ENCODE measurements at places on chromosomes 4 and X.

DNA sequence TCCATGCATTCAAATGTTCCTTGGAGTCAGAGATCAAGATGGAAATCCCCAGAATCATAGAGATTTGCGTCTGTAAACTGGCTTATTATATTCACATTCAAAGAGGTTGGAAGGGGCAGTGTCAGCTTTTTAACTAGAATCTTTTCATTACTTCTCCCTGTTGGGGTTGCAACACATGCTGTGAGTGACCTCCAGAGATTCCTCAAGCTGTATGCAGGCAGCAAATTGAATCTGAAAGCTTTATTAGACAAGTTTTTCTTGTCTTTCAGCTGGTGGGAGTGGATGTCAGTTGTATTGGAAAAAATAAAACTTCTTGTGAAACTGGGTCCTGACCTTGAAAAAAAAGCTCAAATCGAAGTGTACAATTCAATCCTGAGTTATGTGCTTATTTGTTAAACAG, 736.5 kb upstream of the FTHL17 start:
- no peak for DNase-seq

- no peak for DNase-seq
Measured at GRCh38 chr4:174808836-174809235, 20.2 kb downstream of the GLRA3 start.

DNA sequence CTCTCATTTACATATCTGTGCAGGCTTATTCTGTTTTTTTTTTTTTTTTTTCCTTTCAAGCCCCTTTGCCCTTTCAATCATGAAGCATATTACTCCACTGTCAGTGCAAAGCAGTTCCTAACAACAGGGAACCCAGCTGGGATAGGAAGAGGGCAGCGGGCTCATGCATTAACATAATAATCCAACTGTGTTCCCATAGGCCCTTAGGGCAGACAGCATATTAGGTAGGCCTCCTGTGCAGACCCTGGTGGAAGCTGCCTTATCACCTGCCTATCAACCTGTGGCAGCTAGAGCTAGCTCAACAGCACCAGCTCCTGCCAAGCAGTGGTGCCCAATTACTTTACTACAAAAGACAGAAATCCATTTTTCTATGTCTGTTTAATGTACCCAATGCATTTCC, 49.3 kb downstream of the SLC10A7 start:
- DNase-seq, result no peak

DNA sequence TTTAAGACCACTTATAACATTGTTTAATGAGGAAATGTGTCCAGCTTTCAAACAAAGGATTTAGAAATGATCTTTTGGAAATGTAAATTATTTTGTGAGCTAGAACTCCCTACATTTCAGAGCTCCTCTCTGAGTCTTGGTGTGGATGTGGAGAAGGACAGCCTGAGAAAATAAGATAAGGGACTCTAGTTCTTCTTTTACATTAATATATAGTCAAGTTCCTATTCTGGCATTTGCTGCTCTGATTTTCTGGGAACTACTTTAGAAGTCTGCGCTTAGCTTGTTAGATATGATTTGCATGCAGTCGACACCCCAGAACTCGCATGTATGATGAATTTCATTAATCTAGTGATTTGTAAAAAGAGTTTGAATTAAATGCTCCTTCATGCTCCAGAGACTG, 45.5 kb downstream of the TSPAN7 start:
- no peak for DNase-seq

- DNase-seq, result no peak
Measured at GRCh38 chr4:6308899-6309643, 39.4 kb downstream of the WFS1 start.

DNA sequence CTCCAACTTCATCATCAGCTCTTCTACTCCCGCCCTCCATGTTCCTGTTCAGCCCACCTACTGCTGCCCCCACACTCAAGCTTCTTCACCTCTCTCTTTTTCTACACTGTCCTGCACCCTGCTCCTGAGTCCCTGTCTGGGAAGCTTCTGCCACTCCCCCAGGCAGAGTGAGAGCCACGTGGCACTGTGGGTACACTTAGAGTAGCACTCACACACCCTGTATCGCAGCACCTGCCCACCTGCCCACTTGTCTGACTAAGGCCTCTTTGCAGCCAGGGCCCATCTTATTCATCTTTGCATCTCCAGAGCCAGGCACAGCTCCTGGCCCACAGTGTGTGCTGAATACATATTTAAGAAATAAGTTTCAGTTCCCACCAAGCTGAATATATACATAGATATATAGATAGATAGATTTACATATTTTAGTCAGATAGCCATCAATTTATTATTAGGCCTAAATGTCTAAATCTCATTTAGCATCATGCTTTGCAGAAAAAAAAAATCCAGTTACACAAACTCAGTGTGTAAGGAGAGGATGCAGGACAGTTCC, 24.9 kb downstream of the CCDC149 start:
- DNase-seq, result no peak

- DNase-seq, result no peak
Measured at GRCh38 chrX:1477801-1478458, 25.2 kb upstream of the ASMTL start.

GRCh38 chrX:153564047-153564606, 34.8 kb downstream of the CCNQ start:
- peak; percentile 8 for DNase-seq

- no peak for DNase-seq
Measured at GRCh38 chr4:36197501-36197900, 46.8 kb downstream of the ARAP2 start.

DNA sequence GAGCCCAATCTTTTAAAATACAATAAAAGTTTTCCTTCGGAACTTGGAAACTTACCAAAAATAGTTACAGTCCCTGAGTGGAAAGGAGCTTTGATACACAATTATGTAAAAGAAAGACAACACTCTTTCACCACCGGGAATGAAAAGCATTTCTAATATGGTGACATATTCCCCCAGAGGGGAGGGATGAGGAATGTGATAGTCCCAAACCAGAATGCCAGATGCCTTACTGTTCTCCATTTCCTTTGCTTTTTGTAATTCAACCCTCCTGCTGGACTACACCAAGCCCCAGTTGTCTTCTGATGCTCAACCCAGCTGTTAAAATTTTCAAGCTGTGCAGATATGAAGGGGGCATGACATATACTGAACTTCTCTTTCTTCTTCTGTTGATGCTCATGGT, 4.1 kb downstream of the PRIMPOL start:
- peak; percentile 11 for DNase-seq

DNA sequence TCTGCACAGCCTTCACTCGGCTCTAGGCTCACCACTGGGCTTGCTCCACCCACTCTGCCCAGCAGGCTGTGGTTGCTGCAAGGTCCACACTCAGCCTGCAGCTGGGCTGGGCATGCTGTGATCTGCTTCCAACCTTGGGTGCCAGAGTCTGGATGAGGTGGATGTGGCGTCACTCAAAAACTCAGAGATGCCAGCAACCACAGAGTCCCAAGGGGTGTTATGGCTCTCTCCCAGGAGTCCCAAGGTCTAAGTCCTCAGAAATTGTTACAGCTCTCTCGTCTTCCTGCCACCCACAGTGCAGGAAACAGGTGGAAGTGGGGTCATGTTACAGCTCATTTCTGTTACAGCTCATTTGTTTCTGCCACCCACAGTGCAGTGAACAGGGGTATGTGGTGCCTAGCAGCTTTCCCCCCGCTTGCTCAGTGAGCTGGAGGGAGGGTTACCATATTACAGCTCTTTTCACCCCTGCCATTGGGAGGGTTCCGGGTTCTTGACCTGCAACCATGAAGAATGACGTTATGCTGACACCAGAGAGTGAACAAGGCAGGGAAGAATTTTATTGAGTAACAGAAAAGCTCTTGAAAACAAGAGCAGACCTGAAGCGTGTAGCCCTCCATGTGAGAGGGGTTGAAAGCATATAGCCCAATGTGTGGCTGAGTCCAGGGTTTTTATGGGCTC, 893.9 kb downstream of the PCDH7 start:
- DNase-seq, result no peak

DNA sequence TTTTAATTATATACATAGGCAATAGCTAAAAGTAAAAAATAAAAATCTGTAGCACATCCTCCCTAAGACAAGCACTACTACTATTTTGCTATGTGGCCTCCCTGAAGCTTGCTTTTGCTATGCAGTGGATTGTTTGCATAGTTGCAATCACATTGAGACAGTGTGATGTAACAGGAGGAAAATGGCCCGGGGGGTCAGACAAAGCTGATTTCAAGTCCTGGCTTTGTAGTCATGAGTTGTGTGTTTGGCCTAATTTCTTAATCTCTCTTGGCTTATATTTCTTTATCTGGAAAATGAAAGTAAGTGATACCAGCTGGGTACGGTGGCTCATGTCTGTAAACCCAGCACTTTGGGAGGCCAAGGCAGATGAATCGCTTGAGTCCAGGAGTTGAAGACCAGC, 166.6 kb downstream of the LHFPL1 start:
- no peak for DNase-seq

DNA sequence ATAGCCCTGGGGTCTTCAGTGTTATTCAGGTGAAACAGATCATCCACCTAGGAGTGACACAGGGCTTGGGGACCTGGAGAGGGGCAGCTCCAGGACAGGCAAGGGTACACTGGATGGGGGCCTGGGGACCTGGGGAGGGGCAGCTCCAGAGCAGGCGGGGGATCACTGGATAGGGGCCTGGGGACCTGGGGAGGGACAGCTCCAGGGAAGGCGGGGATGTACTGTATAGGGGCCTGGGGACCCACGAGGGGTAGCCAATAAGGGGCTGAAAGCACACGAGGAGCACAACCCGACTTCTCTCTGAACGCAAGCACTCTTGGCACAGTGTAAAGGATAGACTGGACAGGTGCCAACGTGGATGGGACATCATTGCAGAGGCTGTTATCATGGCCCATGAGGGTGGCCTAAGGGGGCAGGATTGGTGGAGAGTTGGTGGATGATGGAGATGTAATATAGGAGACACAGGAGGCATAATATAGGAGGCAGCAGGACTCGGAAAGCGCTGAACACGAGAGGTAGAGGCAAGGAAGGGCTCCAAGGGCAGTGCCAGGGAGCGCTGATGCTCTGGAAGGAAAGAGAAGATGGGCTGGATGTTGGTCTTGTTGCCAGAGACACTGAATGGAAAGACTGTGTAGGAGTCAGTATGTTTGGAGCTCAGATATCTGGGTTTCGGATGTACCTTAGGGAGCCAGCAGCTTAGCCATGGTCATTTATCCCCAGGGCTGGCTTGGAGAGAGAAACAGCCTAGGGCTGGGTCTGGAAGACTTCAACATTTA, 37.9 kb upstream of the FGFBP2 start:
- no peak for DNase-seq

GRCh38 chr4:3337357-3337732, 44.5 kb downstream of the RGS12 start:
- DNase-seq, result no peak

- no peak for DNase-seq
Measured at GRCh38 chr4:172517391-172517790, 651.2 kb upstream of the GALNT7 start.

GRCh38 chr4:152246659-152247058, 289.2 kb downstream of the FBXW7 start:
- DNase-seq, result no peak

DNA sequence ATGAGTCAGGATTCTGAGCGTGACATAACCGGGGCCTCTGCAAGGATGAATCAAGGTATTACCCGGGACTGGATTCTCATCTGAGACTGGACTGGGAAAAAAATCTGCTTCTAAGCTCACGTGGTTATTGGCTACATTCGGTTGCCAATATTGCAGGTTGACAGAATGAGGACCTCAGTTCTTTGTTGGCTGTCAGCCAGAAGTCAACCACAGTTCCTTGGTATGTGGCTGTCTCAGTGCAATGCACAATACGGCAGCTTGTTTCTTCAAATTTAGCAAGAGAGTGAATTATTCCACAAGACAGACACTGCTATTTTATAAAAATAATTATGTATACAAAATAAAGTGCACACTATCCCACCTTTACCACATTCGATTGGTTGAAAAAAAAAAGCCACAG, 424.2 kb downstream of the KLHL4 start:
- DNase-seq, result no peak

GRCh38 chr4:176001151-176002006, 64.3 kb upstream of the WDR17 start:
- DNase-seq, result peak; percentile 20

All from fibroblast of mammary gland (primary cell).